Glutamatergic neuron (in vitro differentiated cells): ENCODE measurements at places on chromosomes 1 and 21.

DNA sequence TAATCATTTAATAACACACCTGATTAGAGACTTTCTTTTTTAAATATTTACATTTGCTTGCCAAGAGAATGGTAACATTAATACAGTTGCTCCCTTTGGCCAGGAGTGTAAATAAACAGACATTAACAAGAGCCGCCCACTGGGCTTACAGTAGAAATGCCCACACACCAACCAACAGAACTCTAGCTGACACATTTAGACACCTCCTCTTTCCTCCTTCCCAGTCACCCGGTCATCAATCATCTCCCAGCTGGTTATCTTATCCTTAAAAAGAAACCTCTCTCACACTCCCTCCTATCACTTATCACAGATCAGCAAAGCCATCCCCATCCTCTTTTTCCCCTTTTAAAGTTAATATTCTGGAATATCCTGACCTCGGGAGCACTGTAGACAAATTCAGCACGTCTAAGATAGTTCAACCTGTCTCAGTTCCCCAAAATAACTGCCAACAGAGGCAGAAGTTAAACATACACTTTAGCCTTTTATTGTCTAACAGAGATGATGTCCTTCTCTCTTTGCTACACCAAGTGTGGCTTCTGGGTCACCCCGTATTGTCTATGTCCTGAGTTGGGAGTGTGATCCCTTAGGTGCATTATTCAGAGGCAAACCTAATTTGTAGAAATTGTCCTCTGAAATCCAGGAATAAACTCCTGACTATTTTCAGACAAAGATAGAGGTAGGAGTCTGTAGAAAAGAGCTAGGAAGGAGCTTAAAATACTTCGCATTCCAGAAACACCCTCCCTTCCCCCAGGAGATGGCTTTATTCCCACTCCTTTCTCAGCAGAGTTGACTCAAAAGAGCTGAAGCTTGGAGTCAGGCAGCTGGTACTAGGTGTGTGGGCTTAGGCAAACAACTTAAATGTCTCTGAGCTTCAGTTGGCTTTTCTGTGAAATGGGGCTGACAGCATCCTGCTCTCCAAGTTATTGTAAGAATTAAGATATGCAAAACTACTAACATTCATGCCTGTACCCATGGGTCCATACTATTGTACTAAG lies 8.8 kb downstream of the MYCL start:
- DNase-seq: no peak

- no peak for DNase-seq
These were observed 5.3 kb downstream of the CHD1L start for GRCh38 chr1:147247656-147248238.

DNA sequence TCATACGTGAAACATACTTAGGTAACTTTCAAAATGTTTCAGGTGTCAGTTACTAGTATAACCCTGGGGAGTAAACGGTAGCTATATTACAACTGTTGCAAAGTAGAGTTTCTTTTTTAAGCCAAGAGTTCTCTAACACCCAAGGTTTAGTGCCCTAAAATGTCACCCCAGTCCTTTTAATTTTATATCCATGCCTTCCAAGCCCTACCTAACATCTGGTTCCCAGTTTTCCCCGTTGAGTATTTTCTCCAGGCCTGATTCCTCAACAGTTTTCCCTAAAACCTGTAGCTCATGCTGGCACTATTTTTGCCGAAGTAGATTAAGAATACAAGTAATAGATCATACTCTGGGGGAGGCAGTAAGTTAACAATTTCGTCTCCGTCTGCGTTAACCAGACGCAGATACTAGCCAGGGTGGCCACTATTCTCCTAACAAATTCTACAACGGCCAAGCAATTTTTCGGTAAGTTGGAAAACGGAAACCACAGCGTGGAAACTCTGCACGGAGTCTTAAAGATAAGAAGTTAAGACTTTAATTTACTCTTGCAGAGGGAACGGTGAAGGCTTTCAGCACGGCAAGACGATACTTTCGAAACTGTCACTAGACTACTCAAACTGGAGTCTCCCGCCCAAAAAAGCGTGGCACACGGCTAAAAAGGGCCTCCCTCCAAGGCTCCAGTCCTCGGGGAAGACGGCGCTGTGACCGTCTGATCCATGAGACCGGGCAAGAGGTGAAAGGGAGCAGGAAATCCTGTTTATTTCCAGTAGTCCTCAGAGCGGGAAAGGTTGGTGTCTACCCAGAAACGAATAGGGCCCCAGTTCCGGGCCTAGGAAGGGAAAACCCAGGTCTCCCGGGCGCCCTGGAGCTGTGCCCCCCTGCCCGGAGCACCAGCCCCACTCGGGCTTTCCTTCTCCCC lies 945 bp downstream of the SRSF4 start:
- DNase-seq: no peak

DNA sequence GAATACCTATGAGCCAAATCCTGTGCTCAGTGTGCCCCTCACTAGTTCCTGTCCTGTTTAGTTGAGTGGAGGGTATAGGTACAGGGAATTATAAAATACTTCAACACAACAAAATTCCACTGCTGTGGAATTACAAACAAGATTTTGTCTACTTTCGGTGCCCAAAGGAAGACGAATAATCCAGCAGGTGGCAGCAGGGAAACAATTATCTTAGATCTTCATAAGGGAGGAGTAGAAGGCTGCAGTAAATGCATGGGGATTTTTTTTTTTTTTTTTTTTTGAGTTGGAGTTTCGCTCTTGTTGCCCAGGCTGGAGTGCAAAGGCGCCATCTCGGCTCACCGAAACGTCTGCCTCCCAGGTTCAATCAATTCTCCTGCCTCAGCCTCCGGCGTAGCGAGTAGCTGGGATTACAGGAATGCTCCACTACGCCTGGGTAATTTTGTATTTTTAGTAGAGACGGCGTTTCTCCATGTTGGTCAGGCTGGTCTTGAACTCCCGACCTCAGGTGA lies 2.0 kb upstream of the PIP5K1A start:
- DNase-seq: no peak

DNA sequence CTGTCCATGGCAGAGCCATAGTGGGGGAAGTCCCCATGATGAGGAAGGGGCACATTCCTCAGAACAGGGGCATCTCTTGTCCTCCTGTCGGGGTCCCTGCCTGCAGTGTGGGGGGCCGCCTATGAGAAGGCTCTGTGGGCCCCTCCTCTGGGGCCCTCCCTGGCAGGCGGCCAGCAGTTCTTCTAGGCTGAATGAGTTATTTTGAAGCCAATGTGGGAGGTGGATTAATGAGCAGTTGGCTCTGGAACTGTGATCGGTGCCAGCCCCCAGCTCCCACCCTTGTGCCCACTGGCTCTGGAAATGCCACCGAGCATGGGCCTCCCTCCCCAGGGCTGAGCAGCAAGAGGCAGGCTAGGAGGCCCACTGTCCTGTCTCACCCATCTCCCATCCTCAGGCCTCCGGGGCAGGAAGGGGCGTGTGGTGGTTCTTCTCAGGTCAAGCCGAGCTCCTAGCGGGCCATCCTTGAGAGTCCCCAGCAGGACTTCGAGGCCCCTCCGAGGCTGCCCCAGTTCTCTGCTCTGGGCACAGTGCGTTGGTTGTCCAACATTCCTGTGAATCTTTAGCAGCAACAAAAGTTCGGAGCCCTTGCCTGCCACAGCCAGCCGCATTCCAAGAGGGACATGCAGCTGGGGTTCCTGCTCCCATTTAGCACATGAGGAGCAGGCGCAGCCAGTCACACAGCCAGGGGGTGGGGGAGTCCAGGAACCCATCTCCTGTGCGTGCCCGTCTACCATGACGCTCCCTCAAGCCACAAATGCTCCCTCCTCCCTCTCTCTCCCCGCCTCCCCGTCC lies 57.2 kb downstream of the EDN2 start:
- no peak for DNase-seq
